ENCODE measurements at places on chromosomes 1 and 21.

DNA sequence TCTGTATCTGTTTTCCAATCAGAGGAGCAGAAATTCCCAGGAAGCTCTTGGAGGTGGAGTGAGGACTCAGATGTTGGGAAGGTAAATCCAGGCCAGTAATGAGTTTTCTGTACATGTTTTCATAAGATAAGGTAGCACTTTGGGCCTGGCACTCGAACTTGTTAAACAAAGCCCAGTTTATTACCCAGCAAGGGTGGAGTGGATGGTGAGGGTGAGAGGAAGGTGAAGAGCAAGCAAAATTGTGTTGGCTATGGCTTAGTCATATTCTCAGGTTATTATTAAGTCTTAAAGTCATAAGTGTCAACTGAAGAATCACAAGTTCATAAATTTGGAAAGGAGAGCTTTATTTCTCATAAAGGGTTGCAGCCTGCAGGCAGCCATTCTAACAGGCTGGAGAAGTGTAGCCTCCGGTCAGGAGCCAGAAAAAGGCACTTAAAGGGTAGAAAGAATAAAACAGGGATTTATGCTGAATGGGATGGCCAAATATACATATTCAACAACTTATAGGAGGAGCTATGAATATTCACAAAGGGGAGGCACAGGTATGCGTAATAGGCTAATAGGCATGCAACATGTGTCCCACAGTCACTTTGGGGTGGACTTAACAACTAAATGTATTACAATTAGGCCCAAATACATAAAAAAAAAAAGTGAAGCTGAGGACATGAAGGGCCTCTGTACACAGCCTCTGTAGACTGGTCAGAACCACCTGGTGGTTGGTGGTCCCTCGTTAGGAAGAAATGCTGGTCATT lies 523.9 kb downstream of the LMO4 start:
- DNase-seq = peak; percentile 8

DNA sequence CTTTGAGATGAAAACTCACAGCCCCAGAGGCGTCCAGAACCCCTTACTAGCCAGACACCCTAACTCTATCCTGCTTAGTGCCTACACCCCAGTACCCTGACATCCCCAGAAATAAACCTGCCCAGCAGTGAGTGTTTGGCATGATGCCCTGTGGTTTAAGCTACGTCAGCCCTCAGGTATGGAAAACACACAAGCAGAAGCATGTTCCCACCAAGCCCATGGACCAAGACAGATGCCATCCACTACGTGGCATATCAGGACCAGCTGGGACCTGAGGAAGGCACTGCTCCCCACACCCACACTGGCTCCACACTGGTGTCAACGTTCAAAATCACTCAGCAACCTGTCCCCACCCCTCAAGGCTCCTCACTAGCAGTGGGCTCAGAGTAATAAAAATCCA lies 116.4 kb downstream of the SYT2 start:
- DNase-seq = no peak

DNA sequence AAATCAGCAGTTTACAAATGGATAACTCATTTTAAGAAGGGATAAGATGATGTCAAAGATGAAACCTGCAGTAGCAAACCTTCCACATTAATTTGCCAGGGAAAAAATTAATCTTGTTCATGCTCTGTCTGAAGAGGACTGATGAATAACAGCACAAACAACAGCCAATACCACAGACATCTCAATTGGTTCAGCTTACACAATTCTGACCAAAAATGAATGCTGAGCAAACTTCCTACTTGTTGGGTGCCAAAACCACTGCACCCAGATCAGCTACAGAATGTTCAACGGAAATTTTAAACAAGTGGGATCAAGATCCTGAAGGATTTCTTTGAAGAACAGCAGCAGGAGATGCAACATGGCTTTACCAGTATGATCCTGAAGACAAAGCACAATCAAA lies 98.3 kb downstream of the COQ8A start:
- no peak for DNase-seq

- peak; percentile 68 for DNase-seq
These were observed 600 bp downstream of the CLK2 start for GRCh38 chr1:155272466-155273342.

DNA sequence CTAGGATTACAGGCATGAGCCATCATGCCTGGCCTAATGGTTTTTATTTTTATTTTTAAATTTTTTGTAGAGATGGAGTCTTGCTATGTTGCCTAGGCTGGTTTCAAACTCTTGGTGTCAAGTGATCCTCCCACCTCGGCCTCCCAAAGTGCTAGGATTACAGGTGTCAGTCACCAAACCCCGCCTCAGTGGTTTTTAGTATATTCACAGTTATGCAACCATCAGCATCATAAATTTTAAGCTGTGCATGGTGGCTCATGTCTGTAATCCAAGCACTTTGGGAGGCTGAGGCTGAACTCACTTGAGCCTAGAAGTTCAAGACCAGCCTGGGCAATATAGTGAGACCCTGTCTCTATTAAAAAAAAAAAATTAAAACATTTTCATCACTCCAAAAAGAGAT lies 28.6 kb downstream of the PIK3CD start:
- no peak for DNase-seq

DNA sequence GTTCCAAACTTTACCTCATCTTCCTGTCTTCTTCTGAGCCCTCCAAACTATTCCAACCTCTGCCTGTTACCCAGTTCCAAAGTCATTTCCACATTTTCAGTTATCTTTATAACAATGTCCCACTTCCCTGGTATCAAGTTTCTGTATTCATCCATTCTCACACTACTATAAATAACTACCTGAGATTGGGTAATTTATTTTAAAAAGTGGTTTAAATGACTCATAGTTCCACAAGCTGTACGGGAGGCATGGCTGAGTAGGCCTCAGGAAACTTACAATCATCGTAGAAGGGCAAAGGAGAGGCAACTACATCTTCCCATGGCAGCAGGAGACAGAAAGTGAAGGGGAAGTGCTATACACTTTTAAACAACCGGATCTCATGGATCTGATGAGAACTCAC lies 428.5 kb upstream of the RGS18 start:
- DNase-seq = no peak

GRCh38 chr1:188988589-188988988 lies 1489.1 kb downstream of the BRINP3 start:
- DNase-seq = no peak

DNA sequence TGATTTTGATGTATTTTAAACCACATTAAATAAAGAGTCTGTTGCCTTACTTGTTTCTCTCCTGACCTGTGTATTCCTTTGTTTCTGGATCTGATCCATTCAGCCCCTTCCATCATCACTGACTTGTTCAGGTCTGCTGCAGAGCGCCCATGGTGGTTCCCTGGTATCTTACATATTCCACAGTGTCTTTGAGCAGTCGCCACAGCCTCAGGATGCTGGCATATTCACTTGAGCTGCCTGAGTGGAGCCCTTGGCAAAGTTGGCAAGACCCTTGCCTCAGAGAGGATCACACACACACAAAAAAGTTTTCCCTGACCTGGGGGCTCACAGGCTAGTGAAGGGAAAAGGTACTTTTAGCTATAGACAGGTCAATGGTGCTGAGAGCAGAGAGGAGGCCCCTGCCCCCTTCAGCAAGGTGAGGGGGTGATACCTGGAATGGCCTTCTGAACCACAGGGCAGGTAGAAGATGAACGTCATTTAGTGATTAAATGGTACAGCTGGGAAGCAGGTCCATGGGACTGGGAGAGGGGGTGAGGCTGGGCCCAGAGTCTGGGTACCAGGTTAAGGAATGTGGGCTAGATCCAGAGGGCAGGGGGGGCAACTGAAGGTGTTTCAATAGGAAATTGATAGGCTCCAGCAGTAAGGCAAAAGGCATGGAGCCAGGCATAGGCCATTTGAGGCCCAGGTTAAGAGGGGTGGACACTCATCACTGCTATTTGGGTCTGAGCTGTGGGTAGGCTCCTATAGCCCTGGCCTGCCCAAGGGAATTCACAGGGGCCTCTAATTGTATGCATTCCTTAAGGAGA lies 2.0 kb upstream of the CCDC28B start:
- no peak for DNase-seq

DNA sequence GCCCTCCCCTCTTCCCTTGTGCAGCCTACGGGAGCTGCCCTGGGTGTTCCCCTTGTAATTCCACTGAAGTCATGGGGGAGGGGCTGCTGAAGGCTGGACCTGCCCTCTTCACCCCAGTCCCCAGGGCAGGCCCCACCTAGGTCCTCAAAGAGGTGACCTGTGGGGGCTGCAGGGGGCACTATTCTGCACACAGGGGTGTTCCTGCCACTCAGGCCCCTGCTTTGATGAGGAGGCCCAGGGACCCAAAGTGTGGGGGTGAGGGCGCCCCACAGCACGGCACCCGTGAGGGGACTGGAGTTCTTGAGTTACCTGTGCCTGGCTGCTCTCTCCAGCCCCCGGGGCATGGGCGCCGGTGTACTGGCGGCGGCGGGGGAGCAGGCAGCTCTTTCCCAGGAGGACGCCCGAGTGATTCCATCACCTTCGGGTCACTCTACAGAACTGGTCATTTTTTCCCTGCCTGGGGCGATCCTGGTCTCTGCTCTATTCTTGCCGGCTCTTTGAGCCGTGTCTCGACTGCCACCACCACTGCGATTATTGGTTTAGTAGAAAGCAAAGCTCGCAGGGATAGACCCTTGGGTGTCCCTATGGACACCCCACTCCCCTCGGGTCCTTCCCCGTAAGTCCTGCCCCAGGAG lies 6.9 kb upstream of the PRDM16 start:
- no peak for DNase-seq

GRCh38 chr1:6265151-6265550 lies 4.3 kb upstream of the GPR153 start:
- no peak for DNase-seq

GRCh38 chr21:41953831-41954653 lies at the start of gene C2CD2:
Gene C2CD2, minus strand, starts transcription at chr21:41954018. Its CDS starts 370 bp downstream, at chr21:41953648.
- DNase-seq = no peak

- no peak for DNase-seq
These were observed 585.8 kb upstream of the ZRANB2 start for GRCh38 chr1:71666609-71667008.

- peak; percentile 11 for DNase-seq
These were observed 8.6 kb upstream of the TFF1 start for GRCh38 chr21:42374864-42375499.

GRCh38 chr1:241276391-241276790 lies 80.6 kb downstream of the RGS7 start:
- no peak for DNase-seq

DNA sequence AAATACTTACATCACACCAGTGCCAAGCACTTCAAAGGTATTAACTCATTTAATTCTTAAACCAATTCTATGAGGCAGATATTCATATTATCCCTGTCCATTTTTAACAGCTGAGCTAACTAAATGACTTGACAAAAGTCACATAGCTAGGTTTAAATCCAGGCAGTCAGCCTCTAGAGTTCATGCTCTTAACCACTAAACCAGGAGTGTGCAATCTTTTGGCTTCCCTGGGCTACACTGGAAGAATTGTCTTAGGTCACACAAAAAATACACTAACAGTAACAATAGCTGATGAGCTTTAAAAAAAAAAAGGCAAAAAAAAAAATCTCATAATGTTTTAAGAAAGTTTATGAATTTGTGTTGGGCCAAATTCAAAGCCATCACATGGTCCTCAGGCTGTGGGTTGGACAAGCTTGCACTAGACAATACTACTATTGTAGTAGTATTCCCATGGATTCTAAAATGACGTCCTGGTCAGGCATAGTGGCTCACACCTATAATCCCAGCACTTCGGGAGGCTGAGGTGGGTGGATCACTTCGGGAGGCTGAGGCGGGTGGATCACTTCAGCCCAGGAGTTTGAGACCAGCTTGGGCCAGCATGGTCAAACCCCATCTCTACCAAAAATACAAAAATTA lies 10.0 kb downstream of the UBR4 start:
- no peak for DNase-seq

DNA sequence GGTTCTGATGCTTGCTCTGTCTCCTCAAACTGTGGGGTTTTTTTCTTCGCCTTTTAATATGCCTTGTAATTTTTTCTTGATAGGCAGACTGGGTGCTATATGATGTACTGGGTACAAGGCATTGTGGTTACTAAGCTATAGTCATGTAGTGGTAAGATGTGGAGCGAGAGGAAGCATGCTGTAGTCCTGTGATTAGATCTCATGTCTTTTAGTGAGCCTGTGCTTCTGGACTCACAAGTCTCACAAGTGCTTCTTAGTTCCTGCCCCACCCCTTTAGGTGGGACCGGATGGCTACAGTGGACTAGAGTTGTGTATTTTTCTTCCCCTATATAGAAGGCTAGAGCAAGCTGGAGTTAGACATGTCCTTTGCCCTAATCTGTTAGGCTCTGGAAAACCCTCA lies 178.7 kb downstream of the DNM3 start:
- no peak for DNase-seq

DNA sequence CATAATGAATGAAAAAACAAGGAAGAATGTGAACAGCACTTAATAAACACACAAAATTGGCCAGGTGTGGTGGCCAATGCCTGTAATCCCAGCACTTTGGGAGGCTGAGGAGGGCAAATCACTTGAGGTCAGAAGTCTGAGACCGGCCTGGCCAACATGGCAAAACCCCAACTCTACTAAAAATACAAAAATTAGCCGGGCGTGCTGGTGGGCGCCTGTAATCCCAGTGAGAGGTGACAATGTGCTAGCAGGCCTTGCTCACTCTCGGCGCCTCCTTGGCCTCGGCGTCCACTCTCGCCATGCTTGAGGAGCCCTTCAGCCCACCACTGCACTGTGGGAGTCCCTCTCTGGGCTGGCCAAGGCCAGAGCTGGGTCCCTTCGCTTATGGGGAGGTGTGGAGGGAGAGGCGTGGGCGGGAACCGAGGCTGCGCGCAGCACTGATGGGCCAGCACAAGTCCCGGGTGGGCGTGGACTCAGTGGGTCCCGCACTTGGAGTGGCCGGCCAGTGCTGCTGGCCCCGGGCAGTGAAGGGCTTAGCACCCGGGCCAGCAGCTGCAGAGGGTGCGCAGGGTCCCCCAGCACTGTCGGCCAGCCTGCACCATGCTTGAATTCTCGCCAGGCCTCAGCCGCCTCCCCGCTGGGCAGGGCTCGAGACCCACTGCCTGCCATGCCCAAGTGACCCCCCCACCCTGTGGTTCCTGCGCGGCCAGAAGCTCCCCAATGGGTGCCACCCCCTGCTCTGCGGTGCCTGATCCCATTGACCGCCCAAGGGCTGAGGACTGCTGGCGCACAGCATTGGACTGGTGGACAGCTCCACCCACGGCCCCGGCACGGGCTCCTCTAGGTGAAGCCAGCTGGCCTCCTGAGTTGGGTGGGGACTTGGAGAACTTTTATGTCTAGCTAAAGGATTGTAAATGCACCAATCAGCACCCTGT lies 30.6 kb upstream of the ATG4C start:
- DNase-seq = no peak

- DNase-seq = no peak
These were observed 42.6 kb downstream of the CACNA1S start for GRCh38 chr1:201069636-201070035.

GRCh38 chr1:5814046-5814619 lies 178.1 kb downstream of the NPHP4 start:
- no peak for DNase-seq

- no peak for DNase-seq
These were observed 62.7 kb downstream of the SDC3 start for GRCh38 chr1:30845904-30846290.

- no peak for DNase-seq
These were observed 1.3 kb upstream of the DNAJC16 start for GRCh38 chr1:15525050-15526020.

GRCh38 chr1:204868340-204868700 lies 2.3 kb upstream of the NFASC start:
- DNase-seq = no peak
